ENCODE measurements at places on chromosomes 7 and 10. TPM values are rescaled to one million over a fixed set of nuclear protein-coding genes. Genes with fewer than 3 reads are reported as not detected.

MYOZ1 gene
- not detected for total RNA-seq

BAIAP2L1 gene
- 1.4 TPM for total RNA-seq

ZYX gene
- 57.2 TPM for total RNA-seq

MMP21 gene
- total RNA-seq = 0.34 TPM

CLEC5A gene
- total RNA-seq = not detected

CNNM1 gene
- not detected for total RNA-seq

HMX2 gene
- total RNA-seq = not detected

OPN4 gene
- not detected for total RNA-seq

EFCAB10 gene
- total RNA-seq = not detected

TBC1D12 gene
- total RNA-seq = 20.5 TPM

ADCYAP1R1 gene
- total RNA-seq = not detected

DNA sequence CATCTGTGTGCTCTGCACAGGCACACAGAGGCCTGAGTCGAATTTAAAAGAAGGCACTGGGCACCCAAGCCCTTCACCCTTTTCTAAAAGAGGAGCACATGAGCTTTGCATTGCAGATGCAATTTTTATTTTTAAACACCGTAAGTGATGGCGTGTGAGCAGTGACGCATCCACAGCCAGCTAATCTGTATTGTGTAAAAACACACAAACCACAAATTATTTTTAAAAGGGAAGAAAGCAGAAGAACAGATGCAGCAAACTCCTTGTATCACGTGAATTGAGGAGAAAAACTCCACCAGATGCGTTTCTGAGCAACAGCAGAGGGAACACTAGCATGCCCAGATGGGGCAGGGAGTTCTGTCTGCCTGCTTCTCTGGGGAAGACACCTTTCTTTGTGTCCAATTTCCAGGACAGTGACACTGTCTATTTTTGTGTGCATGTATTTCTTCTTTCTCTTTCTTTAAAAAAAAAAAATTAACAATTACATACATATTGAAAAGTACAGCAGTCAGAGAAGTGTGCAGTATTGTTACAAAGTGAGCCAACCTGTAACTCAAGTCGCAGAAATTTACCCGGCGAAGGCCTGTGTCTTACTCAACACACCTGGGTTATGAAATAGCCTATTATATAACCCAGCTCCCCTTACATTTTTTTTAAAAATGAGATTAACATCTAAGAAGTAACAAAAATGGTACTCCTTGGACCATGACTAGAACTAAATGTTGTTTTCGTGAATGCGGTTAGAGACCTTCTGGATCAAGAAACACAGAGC lies 39.2 kb downstream of the EEPD1 start:
- DNase-seq = no peak

DNA sequence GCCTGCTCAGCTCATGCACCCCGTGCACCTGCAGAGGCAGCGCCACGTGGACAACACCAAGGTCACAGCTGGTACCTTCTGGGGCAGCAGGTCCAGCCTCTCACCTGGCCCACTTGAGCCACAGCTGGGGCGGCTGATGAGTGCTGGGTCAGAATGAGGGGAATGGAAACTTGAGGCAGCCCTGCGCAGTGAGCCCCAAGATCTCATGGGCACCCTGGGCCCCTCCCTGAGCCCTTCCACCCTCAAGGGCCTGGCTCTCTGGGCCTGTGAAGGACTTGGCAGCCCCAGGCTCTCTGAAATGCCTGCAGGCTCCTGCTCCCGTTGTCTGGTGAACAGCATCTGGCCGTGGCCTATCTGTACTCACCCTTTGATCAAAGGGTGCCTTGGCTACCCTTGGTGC lies 112.7 kb downstream of the TCERG1L start:
- DNase-seq = no peak

DNA sequence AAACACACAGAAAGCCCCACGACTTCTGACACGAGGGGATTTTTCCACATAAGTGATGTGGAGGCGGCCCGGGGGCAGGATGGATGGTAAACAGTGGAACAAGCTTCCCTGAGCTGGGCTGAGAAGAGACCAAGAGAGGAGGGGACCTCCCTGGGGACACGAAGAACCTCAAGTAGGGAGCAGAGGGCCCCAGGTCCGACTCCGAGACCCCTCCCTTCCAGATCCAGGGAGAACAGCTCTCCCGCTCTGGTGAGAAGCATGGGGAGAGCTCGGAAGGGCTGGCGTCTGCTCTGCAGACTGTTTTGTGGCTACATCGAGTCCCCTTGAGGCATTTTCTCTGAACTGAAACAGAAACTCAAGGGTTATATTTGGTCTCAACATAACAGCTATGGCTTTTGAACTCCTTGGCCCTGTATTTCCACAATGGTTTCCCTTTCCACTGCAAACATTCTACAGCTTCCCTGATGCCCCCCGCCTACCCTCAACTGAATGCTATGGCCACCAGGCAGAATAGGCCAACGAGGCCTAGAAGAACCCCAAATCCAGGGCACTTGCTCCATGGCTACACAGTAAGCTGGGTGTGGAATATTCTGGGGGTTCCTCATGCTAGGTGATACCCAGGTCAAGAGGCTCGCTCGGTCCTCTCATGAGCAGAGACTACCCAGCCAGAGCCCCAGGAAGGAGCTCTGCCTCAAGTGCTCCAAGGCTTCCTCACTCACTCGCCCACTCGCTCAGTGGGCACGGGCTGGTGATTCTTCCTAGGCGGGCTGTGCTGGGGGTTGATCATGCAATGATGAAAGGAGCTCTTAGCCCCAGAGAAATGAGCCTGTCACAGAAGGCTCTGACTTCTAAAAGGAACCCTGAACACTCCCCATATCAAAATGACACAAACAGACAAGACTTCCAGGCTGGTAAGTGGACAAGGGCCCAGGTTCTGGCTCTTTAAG lies 47.5 kb downstream of the FAM53B start:
- DNase-seq = no peak

DNA sequence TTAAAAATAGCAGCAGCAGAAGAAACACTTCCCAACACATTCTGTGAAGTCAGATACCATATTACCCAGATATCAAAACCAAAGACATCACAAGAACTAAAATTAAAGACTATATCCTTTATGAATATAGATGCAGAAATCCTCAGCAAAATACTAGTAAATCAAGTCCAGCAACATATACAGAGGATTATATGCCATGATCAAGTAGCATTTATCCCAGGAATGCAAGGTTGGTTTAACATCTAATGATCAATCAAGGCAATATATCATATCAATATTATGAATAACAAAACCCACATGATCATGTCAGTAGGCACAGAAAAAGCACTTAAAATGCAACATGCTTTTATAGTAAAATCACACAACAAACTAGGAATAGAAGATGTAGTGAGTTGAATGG lies 88.1 kb downstream of the RPS24 start:
- DNase-seq = no peak

DNA sequence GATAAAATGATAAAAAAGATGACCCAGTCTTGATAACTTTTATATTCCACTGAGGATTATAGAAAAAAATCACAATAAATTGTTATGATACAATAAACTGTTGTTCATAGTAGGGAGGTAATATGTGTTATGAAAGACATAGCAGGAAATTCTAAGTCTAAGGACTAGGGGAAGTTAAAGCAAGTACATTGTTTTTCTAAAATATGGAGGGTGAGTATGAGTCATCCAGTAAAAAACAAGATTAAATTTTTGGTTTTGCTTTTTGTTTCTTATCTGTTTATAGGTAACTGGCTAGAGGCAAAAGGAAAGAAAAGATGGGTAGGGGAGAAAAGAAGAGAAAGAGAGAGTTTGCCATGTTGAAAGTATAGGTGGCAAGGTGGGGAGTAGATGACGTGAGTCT lies 188.4 kb downstream of the POLR1F start:
- no peak for DNase-seq

GRCh38 chr10:66362522-66362921 lies 563.3 kb upstream of the LRRTM3 start:
- no peak for DNase-seq

- no peak for DNase-seq
Observed at GRCh38 chr10:90403211-90404000, 454.4 kb downstream of the HTR7 start.

DNA sequence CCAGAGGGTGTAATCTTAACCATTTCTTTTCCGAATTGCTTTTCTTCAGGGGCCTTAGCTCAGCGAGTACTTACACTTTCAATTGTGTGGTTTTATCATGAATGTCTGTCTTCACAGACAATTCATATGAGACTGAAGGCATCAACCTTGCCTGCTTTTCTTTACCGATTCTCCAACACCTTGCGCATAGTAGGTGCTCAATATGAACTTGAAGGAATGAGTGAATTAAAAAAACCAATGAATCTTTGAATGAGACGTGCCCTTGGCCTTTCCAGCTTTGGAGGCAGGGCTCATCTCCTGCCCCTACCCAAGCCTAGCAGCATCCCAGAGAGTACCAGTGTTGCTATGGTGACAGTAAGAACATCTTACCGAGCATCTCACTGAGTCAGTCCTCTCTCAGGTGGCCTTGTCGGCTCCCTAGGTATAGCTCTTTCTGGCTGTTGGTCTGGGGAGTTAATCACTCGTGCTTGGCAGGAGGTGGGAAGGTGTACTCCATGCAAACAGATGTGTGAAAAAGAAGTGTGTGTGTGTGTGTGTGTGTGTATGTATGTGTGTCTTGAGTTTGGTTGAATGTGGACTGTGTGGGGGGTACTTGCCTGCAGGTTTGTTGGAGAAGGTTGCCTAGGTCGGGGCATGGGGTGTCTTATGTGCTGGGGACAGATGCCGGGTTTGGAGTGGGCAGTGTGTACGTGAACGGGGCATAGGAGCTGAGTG lies 107.7 kb downstream of the C10orf105 start:
- no peak for DNase-seq

GRCh38 chr7:132580277-132580676 lies 4.0 kb upstream of the PLXNA4 start:
- DNase-seq = peak; percentile 56

GRCh38 chr10:27242951-27243551 lies 2.5 kb upstream of the ACBD5 start:
- peak; percentile 81 for DNase-seq

DNA sequence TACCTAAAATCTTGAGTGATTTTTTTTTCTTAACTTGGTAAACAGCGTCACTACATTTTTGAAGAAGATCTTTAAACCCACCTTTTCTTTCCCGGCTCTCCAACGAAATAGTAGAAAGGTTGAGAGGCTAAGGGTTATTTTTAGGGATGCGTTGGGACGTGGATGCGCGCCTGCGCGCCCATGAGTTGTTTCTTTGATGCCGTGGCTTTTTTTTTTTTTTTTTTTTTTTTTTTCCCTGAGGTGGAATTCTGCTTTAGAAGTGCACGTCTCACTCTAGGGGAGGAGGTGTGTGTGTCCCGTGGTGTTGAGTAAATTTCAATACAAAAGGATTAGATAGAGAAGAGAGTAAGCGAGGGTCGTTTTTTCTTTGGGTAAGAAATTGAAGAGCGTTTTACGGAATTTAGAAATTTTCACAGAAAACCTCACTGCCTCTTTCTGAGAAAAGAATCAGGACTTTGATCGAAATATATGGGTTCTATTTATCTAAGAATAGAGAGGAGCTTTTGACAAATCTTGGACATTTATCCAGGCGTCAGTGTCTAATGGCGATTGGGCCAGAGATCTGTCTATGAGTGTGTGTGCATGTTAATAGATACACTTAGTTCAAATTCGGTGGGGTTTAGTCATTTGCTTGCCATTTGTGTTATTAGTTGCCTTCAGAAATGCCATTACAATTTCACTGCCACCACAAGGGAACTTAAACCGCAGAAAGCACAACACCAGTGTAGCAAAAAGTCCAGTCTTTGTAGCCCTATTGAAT lies 1.2 kb upstream of the SP8 start:
- DNase-seq = no peak

- no peak for DNase-seq
Observed at GRCh38 chr7:96167424-96167823, 154.5 kb downstream of the SLC25A13 start.

DNA sequence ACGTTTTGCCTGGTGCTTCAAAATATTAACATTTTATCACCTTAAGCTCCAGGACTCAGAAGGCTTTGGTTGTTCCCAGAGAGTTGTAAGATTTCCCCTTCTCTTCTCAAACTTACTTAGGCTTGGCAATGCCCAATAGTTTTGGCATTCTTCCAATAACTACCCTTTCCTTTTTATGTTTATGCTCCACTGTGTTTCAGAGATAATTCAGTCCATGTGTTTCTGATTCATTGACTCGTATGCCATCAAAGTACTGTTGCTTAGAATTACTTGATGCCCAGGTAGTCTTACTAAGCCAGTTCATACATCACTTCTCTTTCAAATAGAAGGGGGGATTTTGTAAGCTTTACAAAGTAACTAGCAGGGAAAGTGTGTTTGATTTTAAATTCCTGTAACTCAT lies 66.6 kb downstream of the AGMO start:
- peak; percentile 28 for DNase-seq

- peak; percentile 36 for DNase-seq
Observed at GRCh38 chr10:127880557-127880956, 12.2 kb downstream of the CLRN3 start.

DNA sequence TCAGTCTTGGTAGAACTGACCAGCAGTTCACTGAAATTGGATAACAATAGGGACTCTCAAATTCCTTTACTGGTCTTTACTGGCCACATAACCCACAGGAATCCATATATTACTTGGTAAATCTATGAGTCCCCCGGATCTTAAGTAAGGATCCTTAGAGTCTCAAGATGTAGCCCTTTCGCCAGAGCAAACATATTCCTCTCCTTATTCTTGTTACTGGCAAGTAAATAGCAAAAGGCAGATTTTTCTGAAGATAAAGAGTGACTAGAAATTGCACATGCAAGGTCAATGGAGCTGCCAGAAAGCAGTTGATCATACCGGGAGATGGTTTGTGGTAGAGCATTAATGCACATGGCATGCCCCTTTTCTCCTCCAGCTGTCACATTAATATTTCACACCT lies 283.0 kb downstream of the HDAC9 start:
- DNase-seq = no peak

- peak; percentile 34 for DNase-seq
Observed at GRCh38 chr7:107659666-107660065, 962 bp upstream of the SLC26A4 start.

GRCh38 chr10:70984986-70985722 lies 96.8 kb upstream of the PCBD1 start:
- no peak for DNase-seq

GRCh38 chr10:130799532-130799931 lies 512.0 kb downstream of the TCERG1L start:
- no peak for DNase-seq

GRCh38 chr10:33032654-33033151 lies 74.7 kb upstream of the ITGB1 start:
- peak; percentile 91 for DNase-seq

DNA sequence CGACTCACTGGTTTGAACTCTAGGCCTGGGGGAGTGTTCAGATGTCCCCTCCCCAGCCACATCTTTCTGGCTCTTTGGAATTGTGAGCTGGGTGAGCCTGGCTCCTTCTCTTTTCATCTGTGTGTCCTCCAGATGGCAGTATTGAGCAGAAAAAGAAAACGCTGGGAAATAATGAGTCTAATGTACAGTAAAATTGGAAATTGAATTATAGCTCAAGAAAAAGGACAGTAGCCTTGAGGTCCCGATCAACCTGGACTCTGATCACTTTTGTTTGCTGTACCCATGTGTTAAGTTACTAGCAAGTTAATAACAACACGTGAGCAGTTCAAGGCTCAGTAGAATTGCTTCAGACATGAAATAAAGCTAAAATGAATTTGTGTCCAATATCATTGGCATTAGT lies 77.9 kb downstream of the SNX10 start:
- peak; percentile 81 for DNase-seq

GRCh38 chr10:7587168-7587864 lies 79.5 kb downstream of the ITIH5 start:
- no peak for DNase-seq

GRCh38 chr10:43958964-43959363 lies 310.3 kb upstream of the ZNF32 start:
- DNase-seq = no peak

GRCh38 chr7:104801022-104801421 lies 213.0 kb upstream of the KMT2E start:
- no peak for DNase-seq

- DNase-seq = no peak
Observed at GRCh38 chr7:78714356-78714755, 739.1 kb downstream of the MAGI2 start.

Data from dermis blood vessel endothelial cell (primary cell).